ENCODE measurements at places on chromosomes 5 and 9.

- DNase-seq = no peak
Measured at GRCh38 chr5:98779264-98779877, 5.9 kb downstream of the RGMB start.

DNA sequence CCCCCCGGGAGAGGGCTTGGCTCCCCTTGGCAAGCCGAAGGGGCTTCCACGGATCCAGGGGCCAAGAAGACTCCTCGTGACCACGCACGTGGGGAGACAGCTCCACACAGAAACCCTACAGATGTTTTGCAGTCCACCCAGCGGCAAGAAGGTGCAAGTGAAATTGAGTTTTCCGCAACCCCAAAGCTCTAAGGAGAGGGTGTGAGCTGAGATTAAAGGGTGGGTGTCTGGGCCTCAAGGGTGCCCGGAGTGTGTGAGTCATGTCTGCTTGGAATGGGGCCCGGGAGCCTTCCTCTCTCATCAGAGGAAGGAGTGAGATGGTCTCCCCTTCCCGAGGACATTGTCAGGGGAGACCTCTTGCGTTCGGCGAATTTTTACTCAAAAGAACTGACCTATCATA lies 79.1 kb downstream of the OLFM1 start:
- no peak for DNase-seq

DNA sequence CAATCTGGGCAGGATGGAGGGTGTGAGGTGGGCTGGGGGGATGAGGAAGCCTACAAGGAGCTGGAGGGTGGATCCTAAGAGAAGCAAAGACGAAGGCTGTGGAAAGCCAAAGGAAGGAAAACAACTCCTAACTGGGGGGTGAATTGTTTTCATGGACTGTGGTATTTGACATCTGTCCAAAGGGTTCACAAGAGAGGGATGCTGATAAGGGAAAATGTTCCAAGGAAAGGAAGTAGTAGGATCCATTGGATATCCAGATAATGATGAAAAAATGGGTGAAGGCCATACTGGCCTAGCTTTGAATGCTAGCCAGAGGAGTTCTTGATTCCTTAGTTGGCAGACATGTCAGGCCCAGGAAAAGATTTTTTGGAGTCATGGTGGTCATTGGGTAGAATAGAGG lies 51.8 kb upstream of the FOXI1 start:
- DNase-seq = no peak

DNA sequence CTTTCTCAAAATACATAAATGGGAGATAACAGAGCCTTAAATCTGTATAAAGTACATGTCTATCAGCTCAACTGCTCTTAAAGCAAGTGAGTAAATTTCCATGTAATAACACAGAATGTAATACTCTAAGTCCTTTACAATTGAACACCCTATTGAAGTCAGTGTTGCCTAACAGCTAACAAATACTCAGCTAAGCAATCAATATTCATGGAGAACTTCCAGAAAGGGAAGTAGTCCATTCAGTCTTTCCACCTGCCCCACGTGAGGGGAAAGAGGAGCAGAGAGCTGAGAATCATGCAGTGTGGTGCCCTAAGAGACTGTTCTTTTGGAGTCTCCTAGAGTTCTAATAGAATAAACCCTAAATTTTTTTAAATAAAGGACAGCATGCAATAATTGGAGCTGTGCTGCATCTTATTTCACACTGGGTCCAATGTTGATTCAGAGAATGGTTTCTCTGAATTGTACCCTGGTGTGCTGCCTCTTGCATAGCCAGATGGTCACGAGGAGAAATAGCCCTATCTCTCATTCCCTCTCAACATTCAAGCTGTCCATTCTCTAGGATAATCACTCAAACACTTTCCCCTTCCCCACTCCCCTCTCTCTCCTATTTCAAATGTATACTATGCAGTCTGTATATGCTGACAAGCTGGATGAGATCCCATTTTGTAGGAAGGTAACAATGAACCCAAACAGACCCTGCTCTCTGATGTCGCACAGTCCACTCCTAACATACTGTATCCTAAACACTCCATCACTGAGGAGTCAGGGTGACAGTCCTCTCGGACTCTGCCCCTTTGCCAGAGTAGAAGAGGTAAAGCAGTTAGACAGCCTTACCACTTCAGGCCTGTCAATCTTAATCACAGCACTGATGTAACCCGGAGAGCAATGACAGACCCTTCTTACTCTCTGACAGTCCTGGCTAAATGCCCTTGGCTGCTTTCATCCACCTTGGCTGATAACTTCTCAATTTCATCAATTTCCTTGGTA lies 134.8 kb downstream of the EPB41L4A start:
- peak; percentile 27 for DNase-seq

GRCh38 chr5:39934830-39935229 lies 510.1 kb upstream of the DAB2 start:
- DNase-seq = no peak

DNA sequence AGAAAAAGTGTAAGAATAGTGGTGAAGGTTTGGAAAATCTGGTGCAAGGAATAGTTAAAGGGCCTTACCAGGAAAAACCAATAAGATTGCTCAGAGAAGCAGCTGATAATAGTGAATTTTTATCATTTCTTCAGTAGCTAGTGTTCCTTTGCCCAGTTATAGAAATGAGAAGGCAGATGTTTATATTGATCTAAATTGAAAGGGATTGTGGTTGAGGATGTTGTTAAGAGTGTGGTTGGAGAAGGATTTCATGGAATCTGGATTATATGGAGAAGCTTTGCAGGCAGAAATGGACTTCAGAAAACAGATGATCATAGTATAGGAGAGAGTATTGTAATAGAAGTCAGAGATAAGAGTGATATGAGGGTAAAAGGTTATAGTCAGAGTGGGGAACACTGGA lies 102.6 kb downstream of the XRCC4 start:
- DNase-seq = no peak

DNA sequence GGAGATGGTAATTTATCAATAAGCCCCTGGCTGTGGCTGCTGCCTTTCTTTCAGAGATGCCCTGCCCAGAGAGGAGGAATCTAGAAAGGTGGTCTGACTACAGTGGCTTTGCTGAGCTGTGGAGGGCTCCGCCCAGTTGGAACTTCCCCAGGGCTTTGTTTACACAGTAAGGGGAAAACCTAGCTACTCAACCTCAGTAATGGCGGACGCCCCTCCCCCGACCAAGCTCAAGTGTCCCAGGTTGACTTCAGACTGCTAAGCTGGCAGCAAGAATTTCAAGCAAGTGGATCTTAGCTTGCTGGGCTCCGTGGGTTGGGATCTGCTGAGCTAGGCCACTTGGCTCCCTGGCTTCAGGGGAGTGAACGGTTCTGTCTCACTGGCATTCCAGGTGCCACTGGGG lies 865.4 kb upstream of the ACO1 start:
- no peak for DNase-seq

DNA sequence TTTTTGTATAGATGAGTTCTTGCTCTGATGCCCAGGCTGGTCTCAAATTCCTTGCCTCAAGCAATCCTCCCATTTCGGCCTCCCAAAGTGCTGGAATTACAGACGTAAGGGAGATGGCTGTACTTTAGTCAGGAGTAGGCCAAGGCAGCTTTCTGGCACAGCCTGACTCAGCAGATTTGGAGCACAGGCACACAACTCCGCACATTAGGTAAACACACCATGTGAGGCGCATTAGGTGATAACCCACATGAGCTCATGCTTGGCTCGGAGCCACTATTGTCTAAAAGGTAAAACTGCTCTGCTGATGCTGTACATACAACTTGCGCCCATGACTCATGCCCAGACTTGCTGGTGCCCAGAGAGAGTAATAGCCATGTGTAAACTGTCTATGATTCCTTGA lies 1157.9 kb downstream of the TAF11L14 start:
- peak; percentile 36 for DNase-seq

DNA sequence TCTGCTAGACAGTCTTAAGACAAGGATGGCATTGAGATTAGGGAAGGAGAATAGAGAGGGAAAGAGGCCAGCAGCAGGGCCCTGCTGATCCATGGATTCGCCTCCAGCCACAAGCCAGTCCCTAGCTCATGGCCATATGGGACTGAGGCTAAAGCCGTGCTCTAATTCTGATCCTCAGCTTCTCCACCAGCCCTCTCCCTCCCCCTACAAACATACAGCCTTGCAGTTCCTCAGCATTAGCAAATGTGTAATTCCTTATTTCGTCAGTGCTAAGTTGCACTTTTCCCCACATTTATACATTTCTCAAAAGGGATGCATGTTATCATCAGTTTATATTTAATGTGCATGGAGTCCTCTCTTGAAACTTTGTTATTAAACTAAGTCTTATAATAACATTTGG lies 34.8 kb downstream of the ZNF462 start:
- no peak for DNase-seq

GRCh38 chr5:42908086-42908485 lies 96.4 kb upstream of the SELENOP start:
- DNase-seq = no peak

DNA sequence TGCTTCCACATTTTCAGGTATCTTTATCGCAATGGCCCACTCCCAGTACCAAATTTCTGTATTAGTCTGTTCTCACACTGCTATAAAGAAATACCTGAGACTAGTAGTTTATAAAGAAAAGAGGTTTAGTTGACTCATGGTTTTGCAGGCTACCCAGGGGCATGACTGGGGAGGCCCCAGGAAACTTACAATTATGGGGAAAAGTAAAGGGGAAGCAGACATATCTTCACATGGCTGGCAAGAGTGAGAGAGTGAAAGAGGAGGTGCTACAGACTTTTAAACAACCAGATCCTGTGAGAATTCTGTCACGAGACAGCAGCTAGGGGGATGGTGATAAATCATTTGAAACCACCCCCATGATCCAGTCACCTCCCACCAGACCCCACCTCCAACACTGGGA lies 238.2 kb upstream of the DMAC1 start:
- DNase-seq = no peak
